Heart left ventricle (tissue), 16 donors: ENCODE measurements at places on chromosomes 5 and 9. TPM values are rescaled to one million over a fixed set of nuclear protein-coding genes. Genes with fewer than 3 reads are reported as not detected.

GRCh38 chr9:72614067-72614466 lies 92.7 kb downstream of the TMC1 start:
- DNase-seq = no peak

DNA sequence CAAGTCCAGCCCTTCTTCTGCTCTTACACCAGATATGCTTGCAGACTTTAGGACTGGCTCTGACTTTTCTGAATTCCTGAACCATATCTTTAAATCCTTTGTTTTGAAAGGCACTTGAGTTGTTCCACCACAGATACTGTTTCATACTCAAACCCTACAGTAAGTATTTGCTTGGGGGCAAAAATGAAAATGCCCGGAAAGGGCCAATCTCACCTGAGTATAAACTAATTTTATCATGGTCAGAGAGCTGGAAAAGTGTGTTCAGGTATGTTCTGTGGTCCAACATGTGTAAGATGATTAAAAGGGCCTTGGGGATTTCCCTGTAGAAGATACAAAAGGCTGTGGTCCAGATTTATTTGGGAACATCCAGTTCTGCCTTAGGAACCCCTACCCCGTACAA lies 225.2 kb downstream of the MAN2A1 start:
- no peak for DNase-seq

- DNase-seq = no peak
Observed at GRCh38 chr5:175655411-175655810, 2.5 kb upstream of the HRH2 start.

The CXXC5 gene
- 39.7 TPM for total RNA-seq

The EPB41L4B gene
- total RNA-seq = 10.2 TPM

- no peak for DNase-seq
Observed at GRCh38 chr9:71858102-71858798, 52.7 kb downstream of the ABHD17B start.

DNA sequence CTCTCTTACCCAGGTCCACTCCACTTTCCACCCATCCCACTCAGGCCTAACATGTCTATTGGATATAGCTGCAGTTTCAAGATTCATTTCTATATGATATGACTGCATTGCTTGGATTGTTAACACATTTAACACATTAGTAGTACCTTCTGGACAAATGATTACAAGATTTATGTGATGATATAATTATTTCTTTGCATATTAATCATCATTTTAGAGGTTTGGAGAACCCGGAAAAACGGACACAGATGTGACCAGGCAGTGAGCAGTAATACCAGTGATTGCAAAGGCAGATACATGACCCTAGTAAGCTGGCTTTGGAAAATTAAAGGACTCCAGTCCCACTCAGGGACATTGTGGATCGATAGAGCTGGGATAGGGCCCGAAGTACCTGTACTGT lies 103.8 kb downstream of the PRR16 start:
- DNase-seq = no peak

GRCh38 chr5:58761407-58761806 lies 178.5 kb downstream of the RAB3C start:
- DNase-seq = no peak

The PCDH12 gene
- total RNA-seq = 5.4 TPM

The SOHLH1 gene
- total RNA-seq = not detected

DNA sequence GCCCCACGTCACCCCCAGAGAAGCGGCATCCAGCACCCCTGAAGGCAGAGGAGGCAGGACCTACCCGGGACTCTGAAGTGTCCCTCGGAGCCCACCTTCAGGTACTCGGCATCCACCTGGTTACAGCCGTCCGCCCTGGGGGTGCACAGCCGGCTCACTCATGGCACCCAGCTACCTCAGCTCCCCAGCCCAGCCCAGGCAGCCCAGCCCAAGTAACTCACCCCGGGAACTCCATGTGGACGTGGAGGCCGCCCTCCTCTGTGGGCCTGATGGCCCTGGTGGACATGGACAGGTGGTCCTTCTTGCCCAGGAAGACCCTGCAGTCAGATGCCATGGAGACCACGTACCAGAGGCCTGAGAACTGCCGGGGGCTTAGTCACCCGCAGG lies 676 bp downstream of the LCN15 start:
- DNase-seq = peak; percentile 59

The SGCD gene
- 101 TPM for total RNA-seq

GRCh38 chr5:132663771-132664695 lies 6.1 kb downstream of the IL13 start:
- no peak for DNase-seq

DNA sequence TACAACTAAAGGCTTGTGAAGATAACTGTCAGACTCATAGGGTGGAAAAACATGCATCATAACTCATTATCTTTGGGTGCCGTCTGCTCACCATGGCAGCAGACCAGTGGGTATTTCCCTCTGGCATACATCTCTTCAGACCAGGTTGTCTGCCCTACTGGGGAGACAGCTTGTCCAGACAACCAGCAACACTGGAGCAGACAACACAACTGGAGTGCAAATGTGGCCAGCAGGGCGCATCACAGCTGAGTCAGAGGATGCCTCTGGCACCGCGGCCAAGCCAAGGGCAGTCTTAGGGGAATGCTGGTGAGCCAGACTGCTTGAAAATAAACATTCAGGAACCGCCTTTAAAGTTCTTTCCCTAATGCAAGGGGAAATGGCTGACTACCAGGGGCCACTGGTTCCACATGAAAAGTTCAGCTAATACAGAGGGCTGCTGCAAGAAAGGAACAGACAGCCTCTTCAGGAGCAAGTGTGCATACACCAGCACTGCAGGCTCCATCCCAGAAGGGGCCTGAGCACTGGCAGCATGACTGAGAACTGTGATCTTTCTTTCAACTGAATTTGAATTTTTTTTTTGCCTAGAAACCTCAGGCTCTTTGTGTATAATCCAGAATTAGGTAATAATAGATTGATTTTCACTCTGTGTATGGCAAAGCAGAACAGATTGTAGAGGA lies 77.3 kb downstream of the MAMDC2 start:
- peak; percentile 84 for DNase-seq

DNA sequence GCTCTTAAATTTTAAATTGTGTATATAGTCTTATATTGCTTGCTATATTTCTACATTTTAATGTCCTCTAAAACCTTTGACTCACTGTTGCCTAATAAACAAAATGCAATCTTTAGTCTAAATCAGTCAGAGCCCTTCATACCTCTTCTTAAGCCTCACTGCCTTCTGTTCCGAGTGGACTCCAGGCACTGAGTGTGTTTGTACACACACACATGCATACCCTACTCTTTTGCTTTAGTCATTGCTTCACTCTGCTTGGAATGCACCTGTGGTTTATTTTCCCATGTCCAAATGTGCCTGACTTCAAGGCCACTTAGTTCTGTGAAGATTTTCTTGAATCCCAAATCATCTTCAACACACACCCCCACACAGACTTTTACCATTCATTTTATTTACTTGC lies 60.9 kb downstream of the SLC12A2 start:
- DNase-seq = no peak
